Fibroblast of villous mesenchyme (primary cell): ENCODE measurements at places on chromosomes 11 and 22. TPM values are rescaled to one million over a fixed set of nuclear protein-coding genes. Genes with fewer than 3 reads are reported as not detected.

- peak; percentile 48 for DNase-seq
Measured at GRCh38 chr11:111440416-111441205, 61.5 kb upstream of the POU2AF1 start.

DNA sequence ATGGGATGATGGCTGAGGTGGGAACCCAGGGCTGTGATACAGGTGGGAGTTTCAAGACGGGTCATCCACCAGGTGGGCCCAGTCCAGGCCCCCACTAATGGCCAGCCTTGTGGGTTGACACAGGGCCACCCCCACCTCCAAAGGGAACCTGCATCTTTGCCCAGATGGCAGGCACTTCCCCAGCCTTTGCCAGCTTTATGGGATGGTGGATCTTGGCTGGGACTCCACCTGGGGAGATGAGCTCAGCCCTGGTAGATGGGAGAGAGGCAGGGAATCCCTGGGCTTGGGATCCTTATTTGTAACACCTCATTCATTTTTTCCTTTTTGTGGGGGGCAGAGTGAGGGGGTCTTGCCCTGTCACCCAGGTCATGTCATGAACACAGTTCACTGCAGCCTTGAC, 33.4 kb downstream of the CD82 start:
- no peak for DNase-seq

DNA sequence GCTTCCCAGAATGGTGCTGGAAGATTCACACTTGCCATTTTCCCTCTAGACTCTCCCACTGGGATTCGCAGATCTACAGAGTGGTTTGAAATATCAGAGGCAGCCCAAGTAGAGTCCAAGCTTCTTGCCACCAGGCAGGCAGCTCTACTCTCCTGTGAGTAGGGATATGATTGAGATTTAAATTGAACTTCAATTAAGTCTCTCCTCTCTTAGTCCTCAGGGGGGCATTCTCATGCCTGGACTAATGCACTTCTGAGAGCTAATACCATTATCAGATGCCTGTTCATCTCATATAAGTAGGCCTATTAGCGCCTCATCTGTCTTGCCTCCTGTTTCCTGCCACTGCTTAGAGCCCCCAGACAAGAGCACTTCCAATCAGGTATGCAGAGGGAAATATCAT, 25.5 kb upstream of the AMPD3 start:
- no peak for DNase-seq

GRCh38 chr11:62129590-62130282, 5.9 kb downstream of the INCENP start:
- DNase-seq = no peak

DNA sequence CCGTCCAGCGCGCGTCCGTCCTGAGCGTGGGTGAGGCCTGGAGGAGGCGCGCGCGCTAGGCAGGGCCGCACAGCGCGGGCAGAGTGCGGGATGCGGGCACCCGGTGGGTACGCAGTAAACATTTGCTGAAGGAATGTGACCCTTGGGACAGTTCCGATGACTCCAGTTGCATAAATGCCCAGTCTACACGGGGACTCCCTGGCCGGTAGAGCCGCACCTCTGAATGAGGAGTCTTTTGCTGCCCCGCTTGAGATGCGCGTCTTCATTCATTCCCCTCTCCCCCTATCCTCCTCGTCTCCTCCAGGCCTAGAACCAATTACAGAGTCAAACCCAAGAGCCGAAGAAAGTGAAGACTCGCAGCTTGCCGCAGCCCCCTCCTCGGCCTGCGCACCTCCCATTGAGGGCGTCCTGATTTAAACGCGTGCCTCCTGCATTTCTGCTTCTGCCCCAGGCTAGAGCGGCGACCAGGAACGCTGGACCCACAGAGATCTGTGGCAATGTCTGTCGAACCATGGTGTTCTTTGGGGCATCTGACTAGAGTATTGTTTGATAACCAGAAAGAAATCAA, 729 bp upstream of the CHKB start:
- DNase-seq = no peak

GRCh38 chr11:104487046-104487806, 323.3 kb upstream of the PDGFD start:
- no peak for DNase-seq

- DNase-seq = no peak
Measured at GRCh38 chr22:46696614-46697013, 41.4 kb downstream of the CERK start.

DNA sequence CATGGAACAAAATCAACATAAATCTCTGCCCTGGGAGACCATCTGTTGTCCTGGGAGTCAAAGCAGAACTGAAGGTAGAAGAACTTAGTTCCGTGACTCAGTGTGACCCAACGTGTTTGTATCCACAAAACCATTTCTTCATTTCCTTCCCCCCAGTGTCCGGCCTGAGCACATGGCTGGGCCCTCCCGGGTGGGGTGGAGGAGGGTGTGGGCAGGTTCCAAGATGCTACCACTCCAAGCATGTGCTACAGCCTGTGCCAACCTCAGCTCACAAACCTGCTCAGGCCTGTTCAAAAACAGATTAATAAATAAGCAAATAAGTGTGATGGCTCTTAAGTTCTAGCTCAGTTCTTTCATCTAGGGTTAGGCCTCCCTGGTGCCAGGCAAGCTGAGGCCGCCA, 55.3 kb downstream of the SHANK2 start:
- no peak for DNase-seq

DNA sequence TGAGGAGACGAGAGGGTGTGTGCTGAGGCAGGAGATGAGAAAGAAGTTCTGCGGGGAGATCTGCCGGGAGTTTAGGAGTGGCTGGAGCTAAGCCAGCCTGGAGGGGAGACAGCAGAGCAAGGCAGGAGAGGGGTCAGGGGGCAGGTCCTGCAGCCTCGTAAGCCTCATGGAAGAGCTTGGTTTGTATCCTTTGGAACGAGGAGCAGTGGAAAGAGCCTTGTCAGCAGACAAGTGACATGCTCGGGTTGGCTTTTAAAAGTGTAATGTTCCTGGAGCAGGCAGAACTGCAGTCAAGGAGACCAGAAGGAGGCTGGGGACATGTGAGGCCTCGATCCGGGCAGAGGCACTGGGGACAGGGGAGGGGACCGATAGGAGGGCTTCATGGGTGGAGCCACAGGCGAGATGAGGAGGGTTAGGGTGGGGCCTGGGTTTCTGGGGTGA, 21.4 kb upstream of the TUB start:
- peak; percentile 18 for DNase-seq

DNA sequence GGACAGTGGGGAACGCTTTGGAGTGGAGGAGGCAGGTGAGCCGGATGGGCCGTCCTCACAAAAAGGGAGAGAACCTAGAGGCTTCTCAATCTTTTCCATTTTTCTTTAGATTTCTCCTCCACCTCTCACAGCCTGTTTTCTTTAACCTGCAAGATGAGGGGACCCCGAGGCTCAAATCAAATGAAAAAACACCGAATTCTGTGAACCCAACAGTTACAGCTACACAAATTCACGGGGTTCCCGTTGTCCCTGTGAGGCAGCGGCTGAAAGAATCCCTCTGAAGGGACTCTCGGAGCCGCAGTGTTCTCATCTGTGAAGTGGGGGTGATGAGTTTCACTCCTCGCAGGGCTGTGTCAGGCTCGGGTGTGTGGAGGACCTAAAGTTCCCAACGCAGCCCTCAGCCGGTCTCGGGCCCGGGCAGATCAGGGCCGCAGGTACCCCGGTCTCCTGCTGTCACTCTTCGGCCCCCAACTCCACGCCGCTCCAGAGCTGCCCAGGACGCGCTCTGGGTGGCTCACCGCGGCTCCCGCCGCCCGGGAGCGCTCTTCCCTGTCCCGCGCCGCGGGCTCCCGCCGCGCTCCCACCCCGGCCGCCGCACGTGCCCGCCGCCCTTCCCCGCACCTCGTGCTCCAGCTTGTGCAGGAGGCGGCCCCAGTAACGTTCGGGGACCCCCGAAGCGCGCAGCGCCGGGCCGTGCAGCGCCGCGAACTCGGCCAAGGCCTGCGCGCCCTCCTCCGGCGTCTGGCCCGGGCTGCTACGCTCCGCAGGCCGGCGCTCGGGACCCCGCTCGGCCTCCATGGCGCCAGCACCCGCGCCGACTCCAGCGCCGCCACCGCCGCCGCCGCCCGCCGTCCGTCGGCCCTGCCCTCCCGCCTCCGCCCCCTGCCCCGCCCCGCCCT, at the start of gene TTLL12:
TSS of gene TTLL12 (minus strand) at position 863 of the 899 bp plus-strand sequence. CDS start at position 798, 65 bp downstream.
- peak; percentile 62 for DNase-seq

GRCh38 chr11:64324692-64325469, 7.0 kb downstream of the PRDX5 start:
- DNase-seq = no peak

- DNase-seq = no peak
Measured at GRCh38 chr11:73129198-73129597, 12.9 kb downstream of the FCHSD2 start.

- DNase-seq = no peak
Measured at GRCh38 chr11:44992181-44992582, 41.5 kb upstream of the TP53I11 start.

Gene ACCS
- 12.6 and 18.6 TPM in 2 replicates for total RNA-seq

Gene IGSF9B
- under 0.01 TPM in 1 of 2 replicates, not detected in the other for total RNA-seq

Gene EXPH5
- total RNA-seq = 0.32 and 2.2 TPM in 2 replicates

Gene KCNK4
- total RNA-seq = under 0.01 TPM in 1 of 2 replicates, not detected in the other

Gene KLHDC7B
- 0.32 TPM in 1 of 2 replicates, not detected in the other for total RNA-seq

Gene OR8K3
- total RNA-seq = not detected in 2 replicates

Gene TRPC6
- total RNA-seq = 26.4 and 35.8 TPM in 2 replicates

Gene MUC5AC
- total RNA-seq = not detected in 2 replicates

Gene ABTB2
- 3.9 and 4.8 TPM in 2 replicates for total RNA-seq
